ENCODE measurements at places on chromosomes 7 and 10.

DNA sequence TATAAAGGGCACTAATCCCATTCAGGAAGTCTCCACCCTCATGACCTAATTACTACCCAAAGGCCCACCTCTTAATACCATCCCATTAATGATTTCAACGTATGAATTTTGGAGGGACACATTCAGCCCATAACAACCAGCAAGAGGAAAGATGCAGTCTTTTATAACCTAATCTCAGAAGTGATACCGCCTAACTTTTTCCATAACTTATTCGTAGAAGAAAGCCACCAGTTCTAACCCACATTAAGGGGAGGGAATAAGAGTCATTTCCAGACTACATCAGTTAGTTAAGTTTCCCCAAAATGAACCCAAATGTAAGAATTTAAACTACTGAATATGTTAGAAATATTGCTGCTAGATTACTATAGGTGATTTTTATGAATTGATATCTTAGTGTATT is 32.1 kb upstream of the LHFPL3 start:
- DNase-seq: no peak

- DNase-seq: no peak
Measured at GRCh38 chr10:11024596-11024995, 6.9 kb downstream of the CELF2 start.

DNA sequence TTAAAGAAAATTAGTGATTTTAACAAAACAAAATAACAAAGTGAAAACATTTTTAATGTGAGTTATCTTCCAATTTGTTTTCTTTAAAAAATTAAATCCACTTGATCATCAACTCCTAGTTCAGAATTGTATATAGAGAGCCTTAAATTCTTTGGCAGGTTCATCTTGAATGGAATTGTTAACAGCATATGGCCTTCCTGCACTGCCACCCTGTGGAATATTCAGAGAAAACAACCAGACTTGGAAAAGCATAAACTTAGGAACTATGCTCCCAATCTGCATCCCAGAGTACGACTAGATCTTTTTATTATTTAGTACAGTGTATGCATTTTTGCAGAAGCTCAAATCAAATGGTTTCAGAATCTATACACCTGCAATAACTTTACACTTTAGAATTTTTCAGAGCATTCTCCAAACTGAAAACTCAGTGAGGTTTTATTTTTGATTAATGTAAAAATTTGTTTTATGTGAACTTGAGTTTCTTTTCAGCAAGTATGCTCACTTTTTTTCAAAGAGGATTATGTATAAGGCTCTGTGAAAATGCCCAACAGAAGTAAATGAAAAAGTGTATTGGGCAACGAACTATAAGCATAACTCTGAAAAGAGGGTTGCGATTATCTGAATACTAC is 44.9 kb upstream of the ANK3 start:
- peak; percentile 35 for DNase-seq

DNA sequence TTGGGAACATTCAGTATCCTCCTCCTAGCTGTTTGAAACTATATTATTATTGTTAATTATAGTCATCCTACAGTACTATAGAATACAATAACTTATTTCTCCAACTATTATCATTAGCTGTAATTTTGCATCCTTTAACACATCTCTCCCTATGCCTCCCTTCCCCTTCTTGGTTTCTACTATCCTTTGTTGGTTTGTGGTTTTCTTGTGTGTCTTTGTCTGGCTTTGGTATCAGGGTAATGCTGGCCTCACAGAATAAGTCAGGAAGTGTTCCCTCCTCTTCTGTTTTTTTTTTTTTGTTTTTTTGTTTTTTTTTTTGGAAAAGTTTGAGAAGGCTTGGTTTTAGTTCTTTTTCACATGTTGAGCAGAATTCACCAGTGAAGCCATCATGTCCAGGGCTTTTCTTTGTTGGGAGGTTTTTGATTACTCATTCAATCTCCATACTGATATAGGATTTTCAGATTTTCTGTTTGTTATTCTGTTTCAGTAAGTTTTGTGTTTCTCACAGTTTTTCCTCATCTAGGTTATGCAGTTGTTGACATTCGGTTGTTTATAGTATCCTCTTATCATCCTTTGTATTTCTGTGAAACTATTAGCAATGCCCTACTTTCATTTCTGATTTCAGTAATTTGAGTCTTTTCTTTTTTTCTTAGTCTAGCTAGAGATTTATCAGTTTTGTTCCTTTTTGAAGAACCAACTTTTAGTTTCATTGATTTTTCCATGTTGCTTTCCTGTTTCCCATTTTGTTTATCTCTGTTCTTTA is 21.6 kb downstream of the C1GALT1 start:
- no peak for DNase-seq

GRCh38 chr10:78846760-78847159 is 222.0 kb upstream of the ZMIZ1 start:
- no peak for DNase-seq

GRCh38 chr7:8172372-8173354 is 89.3 kb downstream of the ICA1 start:
- DNase-seq: no peak

GRCh38 chr7:1532456-1533254 is 2.2 kb downstream of the MAFK start:
- peak; percentile 84 for DNase-seq
